ENCODE measurements at places on chromosomes 16 and 17. TPM values are rescaled to one million over a fixed set of nuclear protein-coding genes. Genes with fewer than 3 reads are reported as not detected.

DNA sequence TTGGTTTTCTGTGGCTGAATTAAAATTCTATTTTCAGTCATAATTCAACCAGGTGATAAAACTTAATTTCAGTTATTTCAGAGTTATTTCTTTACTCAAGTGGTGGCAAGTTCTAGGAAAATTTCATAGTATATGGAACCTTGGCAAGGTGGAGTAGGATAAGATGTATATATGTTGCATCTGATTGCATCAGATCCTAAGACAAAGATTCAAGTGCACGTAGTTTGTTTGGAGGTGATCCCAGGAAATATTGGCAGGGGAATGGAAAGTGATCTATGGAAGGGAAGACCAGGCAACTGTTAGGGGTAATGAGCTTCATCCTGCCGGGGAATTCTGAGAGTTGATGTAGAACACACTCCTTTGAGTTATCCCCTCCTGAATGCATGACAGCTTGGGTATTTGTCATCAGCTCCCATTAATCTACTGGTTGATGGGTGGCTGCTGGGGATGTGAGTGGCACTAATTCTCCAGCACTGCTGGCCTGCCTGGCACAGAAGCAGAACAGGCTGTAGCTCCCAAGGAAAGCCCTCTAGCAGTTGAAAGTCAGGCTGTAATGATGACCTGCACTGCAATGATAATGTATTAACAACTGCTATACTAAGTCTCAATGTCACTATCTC is 52.2 kb upstream of the TOM1L1 start:
- DNase-seq = no peak

PIPOX gene
- polyA plus RNA-seq = 1.9 TPM

CIBAR2 gene
- polyA plus RNA-seq = not detected

DNA sequence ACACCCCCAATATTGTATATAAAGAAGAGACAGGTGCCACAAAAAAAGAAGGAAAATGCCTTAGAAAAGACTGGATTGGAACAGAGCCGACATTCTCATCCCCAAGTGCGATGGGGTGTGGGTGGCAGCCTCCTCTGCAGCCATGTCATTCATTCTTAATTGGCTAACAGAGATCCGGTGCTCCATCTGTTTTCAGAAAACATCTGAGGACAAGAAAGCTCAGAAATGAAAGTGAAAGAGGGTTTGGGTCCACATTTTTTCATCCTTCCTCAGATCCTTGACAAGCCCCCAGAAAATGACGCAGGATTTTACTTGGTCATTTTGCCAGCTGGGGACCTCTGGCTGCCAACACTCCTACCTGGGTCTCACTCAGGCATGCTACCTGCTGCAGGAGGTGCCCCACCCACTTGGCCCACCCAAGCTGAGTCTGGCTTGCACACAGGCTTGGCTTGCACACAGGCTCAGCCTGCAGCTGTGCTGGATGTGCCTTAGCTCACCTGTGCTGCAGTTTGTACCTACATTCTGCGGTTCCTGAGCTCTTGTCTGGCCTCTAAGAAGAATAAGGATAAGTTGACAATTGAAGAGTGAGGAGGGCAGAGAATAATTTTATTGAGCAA is 21.9 kb downstream of the KIF2B start:
- no peak for DNase-seq

VWA3A gene
- polyA plus RNA-seq = 0.39 TPM

PRSS33 gene
- polyA plus RNA-seq = not detected

OSGIN1 gene
- 0.59 TPM for polyA plus RNA-seq

DNA sequence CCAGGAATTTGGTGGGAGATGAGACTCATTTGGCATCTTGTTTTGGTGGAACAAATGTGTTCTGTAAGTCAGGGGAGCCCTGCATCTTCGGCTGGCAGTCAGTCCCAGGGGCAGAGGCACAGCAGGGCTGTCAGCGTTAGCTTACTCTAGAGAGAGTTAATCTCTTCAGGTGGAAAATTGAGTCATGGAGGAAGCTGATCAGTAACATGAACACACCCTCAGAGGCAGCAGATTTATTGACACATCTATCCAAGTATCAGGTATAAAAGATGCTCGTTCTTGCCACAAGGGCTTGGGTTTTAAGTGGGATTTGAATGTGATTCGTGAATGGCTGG is 55.2 kb downstream of the EPN2 start:
- DNase-seq = no peak

GPR142 gene
- polyA plus RNA-seq = 0.20 TPM

DNA sequence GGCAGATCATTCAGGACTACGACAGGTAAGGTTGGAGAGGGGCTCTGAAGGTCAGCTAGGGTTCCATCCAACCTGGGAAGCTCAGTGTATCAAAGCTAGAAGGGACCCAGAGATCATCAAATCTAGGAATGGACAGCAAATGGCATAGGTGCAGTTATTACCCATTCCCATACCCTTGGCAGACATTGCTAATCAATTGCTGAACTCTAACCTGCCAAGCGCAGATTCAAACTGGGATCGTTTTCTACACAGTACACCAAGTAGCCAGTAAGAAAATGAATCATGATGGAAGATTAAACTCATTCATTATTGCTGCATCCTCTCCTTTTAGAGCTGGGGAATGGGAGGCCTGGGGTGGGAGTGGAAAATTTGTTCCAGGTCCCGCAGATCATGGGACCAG is 33.6 kb downstream of the CPNE2 start:
- no peak for DNase-seq

DOC2B gene
- 4.5 TPM for polyA plus RNA-seq

DNA sequence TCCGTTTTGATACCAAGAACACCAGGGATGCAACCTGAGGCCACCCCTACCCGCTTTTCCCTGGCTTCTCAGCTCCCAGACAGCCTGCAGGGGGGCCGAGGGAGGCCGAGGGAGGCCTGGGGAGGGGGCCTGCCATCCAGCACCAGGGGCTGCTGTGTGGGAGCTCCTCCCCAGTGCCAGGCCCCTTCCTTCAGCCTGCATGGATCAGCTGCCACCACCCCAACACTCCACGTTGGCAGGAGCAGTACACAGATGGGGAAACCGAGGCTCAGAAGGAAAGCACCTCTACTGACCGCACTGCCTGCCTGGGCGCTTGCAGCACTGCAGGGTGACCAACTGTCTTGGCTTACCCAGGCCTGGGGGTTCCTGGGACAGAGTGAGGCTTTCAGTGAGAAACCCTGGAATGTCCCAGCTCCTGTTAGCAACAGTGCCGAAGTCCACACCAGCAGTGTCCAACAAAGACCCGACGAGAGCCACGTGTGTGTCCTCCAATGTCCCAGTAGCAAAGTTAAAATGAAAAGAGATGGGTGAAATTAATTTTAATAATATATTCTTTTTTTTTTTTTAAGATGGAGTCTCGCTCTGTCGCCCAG is 5.3 kb upstream of the OSGIN1 start:
- DNase-seq = no peak

EFCAB5 gene
- polyA plus RNA-seq = 0.85 TPM

DNA sequence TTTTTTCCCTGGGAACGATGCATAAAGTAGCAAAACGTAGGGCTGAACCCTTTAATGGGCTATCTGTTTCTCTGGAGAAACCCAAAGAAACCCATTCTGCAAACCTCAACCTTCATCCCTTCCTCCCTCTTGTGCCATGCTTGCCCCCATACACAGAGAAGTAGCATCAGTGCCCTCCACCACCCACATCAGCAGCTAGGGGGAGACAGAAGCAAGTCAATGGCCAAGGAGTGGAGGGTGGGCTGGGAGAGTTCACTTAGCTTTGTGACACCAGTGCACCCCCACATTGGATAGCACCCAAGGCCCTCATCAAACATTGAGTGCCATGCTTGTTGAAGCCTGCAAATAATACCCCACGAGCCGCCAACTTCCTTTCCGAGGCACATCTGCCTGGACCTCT is 282.4 kb downstream of the ABCC12 start:
- no peak for DNase-seq

DNA sequence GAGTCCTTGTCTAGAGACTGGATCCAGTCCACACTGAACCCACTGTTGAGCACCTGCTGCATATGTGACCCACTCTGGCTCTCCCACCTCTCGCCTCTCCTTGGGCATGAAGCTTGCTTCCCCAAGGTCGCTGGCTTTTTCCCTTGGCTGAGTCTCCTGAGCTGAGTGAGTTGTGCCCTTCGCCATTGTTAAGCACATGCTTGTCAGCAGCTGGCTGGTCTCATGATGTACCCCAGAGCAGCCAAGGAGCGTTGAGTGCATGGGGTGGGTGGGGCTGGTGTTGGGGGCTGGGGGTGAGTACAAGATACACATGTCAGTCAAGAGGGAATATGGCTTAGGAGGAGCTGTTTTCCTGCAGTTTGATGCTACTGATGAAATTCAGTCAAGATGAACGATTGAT is 165.6 kb downstream of the SNX29 start:
- DNase-seq = no peak

DBNDD1 gene
- polyA plus RNA-seq = 9.2 TPM

RPL13 gene
- 4,240 TPM for polyA plus RNA-seq

GRCh38 chr17:73510981-73511718 is 133.1 kb downstream of the SDK2 start:
- DNase-seq = no peak

DBF4B gene
- 8.2 TPM for polyA plus RNA-seq

DNA sequence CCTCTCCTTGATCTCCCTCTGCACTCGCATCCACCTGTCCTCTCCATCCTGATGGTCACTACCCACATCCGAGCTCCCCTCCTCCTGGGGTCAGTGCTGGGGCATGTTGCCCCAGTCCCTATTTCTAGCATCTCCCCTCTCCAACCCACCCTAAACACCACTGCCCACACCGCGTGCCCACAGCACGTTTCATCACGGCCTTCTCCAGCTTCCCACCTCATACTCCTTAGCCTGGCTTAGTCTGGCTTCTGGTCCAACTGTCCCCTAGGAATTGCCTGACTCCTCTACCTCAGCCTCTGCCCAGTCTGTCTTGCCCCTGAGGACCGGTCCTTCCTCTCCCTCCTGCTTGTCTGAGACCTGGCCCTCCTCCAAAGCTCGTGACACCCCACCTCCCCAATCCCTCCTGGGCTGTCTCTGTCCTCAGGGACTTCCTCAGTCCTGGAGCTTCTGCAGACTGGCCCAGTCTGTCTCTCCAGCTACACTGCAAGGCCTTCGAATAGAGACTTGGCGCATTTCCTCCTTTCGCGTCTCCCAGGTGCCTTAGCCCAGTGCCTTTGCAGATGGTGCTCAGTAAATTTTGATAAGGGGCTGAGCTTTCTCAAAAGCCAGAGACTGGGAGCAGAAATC is 4.9 kb downstream of the ALOX15 start:
- DNase-seq = no peak

AOC2 gene
- 1.0 TPM for polyA plus RNA-seq

DNA sequence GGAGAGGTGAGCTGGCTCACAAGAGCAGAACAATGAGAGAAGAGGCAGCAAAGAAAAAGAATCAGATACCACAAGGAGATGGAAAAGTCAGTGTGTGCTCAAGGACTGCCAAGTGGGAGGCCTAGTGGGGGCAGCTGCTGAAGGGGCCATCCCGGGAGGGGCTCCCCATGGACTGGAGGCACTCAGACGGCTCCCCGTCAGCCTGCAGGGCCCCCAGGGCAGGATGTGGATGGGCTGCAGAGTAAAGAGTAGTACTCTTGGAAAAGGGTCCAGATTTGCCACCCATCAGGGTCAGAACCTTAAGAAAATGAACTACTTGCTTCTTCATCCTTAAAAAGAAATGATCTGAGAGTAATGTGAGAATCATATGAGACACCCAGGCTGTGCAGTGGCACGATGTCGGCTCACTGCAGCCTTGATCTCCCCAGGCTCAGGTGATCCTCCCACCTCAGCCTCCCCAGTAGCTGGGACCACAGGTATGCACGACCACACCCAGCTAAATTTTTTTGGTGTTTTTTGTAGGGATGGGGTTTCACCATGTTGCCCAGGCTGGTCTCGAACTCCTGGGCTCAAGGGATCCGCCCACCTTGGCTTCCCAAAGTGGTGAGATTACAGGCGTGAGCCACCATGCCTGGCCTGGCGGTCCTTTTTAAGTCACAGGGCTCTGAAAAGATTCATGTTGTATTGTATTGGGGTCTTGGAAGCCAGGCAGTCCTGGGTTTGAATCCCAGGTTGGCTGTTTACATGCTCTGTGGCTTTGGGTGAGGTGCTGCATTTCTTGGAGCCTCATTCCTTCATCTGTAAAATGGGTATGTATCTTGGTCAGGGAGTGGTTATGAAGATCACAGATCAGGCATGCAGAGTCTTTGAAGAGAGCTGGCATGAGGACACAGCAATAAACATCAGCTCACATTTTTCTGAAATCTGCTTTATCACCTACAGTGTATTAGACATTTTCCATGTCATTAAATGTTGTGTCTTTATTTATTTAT is 15.1 kb downstream of the ACSF2 start:
- no peak for DNase-seq

RNF112 gene
- 3.5 TPM for polyA plus RNA-seq

- DNase-seq = no peak
These were observed 7.8 kb upstream of the RNASEK start for GRCh38 chr17:7004398-7005253.

DNA sequence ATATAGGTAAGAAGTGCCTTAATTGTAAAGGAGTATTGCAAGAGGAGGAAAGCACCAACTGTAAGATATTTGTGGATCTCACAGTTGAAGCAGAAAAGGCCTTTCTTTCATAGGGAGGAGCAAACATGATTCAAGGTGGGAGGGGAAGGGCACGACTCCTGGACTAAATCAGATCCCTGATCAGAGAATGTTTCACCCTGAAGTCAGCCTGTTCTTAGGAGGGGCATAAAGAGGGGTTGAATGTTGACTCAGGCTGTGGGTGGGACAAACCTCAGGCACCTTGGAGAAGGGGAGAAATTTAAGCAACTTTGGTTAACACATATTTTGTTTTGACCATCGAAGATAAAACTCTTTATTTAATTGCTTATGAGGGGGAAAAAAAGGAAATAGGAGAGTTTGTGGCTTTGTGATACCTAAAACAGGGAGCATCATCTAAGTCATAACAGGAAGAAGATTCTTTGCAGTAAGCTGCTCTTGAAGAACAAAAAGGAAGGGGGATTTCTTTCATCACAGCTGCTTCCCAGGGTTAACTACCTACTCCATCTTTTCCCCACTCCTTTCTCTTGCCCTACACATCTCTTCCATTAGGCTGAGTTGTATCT is 158.6 kb upstream of the ZNF267 start:
- DNase-seq = no peak

- DNase-seq = no peak
These were observed 5.6 kb downstream of the C16orf89 start for GRCh38 chr16:5060073-5060641.

PRSS22 gene
- not detected for polyA plus RNA-seq

STXBP4 gene
- polyA plus RNA-seq = 3.5 TPM

DNA sequence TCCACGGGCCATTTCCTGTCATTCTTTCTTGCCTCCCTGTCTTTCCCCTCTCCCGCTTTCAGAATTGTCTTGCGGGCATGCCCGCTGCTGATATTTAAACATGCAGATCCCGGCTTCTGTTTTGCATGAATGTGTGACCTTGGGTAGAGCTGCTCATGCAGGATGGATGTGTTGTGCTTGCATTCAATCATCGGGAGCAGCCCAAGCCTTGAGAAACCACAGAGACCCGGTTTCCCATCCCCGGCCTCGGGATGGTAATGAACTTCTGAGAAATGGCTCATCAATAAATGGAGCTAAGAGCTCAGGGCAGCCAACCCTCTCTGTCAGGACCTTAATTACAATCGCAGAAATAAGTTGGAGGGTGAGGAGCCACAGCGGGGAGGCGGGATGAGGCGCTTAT is 303.7 kb upstream of the TNRC6C start:
- DNase-seq = no peak
